Upper lobe of left lung (tissue), 6 donors: ENCODE measurements at places on chromosomes 3 and 15. TPM values are rescaled to one million over a fixed set of nuclear protein-coding genes. Genes with fewer than 3 reads are reported as not detected.

GRCh38 chr3:129552287-129553050 lies 9.5 kb downstream of the H1-8 start:
- no peaks in the 10 kb centered on the region for H3K27me3 ChIP-seq
- H3K4me1 ChIP-seq = peaks cover 34% of the 10 kb centered on the region
- H3K4me3 ChIP-seq = no peak overlapping the region
- no peak for DNase-seq
- H3K36me3 ChIP-seq = peaks cover 21% of the 10 kb centered on the region
- peak overlapping the region; percentile 18 for H3K27ac ChIP-seq

- H3K4me1 ChIP-seq = no peaks in the 10 kb centered on the region
- no peak overlapping the region for H3K4me3 ChIP-seq
- no peaks in the 10 kb centered on the region for H3K27me3 ChIP-seq
- H3K36me3 ChIP-seq = no peaks in the 10 kb centered on the region
Measured at GRCh38 chr3:18483226-18483625, 58.1 kb upstream of the SATB1 start.

DNA sequence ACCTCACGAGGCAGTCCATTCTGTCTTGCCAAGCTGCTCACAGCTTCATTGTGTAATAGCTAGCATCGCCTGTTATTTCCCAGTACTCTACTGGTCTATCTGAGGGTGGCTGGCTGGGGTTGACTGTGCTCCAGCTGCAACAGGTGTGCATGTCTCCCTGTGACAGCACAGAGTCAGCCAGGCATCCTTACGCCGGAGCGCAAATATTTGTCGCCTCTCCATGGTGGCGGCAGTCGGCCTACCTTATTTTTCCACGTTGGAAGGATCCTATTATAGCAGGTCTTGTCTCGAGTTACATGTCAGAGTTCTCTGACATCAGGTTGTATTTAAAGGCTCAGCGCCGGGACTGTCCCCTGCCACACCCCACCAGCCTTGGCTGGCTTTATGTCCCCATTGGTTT lies 307.1 kb downstream of the TLE3 start:
- no peak for DNase-seq
- no peak overlapping the region for H3K4me3 ChIP-seq
- peaks cover 4% of the 10 kb centered on the region for H3K4me1 ChIP-seq
- H3K27me3 ChIP-seq = no peaks in the 10 kb centered on the region

DNA sequence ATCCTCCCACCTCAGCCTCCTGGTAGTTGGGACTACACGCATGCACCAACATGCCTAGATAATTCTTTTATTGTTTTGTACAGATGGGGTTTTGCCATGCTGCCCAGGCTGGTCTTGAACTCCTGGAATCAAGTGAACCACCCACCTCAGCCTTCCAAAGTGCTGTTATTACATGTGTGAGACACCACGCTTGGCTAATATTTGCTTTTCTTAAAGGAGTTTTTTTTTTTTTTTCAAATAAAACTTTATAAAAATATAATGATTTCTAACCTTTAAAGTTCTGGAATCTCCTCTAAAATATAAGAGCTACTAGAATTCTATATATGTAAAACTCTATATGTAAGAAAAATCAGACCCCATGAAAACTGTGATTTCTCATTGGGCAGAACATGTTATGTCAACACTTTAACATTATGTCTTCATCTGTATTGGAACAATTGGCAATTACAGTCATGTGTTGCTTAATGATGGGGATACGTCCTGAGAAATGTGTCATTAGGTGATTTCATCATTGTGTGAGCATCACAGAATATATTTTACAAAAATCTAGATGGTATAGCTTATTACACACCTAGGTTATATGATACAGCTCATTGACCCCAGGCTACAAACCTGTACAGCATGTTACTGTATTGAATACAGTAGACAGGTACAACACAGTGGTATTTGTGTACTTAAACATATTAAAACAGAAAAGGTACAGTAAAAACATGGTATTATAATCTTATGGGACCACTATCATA lies 377.0 kb downstream of the PLCL2 start:
- H3K4me3 ChIP-seq = no peak overlapping the region
- H3K36me3 ChIP-seq = no peaks in the 10 kb centered on the region
- no peaks in the 10 kb centered on the region for H3K4me1 ChIP-seq
- no peaks in the 10 kb centered on the region for H3K27me3 ChIP-seq

GRCh38 chr15:86205096-86205495 lies 125.4 kb downstream of the AGBL1 start:
- H3K27ac ChIP-seq = no peak overlapping the region
- H3K36me3 ChIP-seq = no peaks in the 10 kb centered on the region
- H3K4me1 ChIP-seq = no peaks in the 10 kb centered on the region
- no peak for DNase-seq
- H3K27me3 ChIP-seq = no peaks in the 10 kb centered on the region

DNA sequence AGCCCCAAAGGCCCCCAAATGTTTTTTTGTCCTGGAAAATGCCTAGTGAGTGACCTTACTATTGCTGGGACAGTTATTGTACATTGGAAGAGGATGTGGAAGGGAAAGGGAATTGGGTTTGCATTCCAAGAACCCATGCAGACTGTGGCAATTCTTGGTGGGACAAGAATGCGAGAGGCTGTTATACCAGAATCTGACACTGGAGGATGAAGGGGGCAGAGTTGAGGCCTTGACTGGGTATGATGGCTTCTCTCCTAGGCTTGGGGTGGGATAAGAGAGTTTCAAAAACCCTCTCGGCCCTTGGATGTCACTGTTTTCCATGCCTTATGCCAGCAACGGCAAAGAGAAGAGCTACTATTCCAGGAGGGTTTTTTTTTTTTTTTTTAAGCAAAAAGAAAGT lies 25.3 kb downstream of the IL16 start:
- no peak overlapping the region for H3K4me3 ChIP-seq
- no peak for DNase-seq
- no peaks in the 10 kb centered on the region for H3K36me3 ChIP-seq
- H3K27ac ChIP-seq = no peak overlapping the region
- peaks cover 6% of the 10 kb centered on the region for H3K4me1 ChIP-seq

DNA sequence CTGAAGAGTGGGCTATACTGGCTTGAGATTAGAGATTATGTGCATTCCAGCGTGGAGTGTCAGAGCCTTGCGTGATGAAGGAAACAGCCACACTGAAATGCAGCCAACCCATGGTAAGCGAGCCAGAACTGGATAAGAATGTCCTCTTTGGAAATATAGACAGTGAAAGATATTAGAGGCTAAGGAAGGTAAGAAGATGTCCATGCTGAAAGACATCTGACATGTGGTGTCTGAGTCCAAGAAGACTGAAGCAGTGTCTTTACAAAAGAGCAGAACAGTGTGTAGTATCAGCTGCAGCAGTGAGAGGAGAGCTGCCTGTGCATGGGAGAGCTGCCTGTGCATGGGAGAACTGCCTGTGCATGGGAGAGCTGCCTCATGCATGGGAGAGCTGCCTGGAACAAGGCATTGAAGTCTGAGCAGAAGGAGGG lies 672.2 kb downstream of the DIPK2A start:
- no peaks in the 10 kb centered on the region for H3K4me1 ChIP-seq
- no peaks in the 10 kb centered on the region for H3K27me3 ChIP-seq
- H3K27ac ChIP-seq = no peak overlapping the region
- H3K36me3 ChIP-seq = no peaks in the 10 kb centered on the region

DNA sequence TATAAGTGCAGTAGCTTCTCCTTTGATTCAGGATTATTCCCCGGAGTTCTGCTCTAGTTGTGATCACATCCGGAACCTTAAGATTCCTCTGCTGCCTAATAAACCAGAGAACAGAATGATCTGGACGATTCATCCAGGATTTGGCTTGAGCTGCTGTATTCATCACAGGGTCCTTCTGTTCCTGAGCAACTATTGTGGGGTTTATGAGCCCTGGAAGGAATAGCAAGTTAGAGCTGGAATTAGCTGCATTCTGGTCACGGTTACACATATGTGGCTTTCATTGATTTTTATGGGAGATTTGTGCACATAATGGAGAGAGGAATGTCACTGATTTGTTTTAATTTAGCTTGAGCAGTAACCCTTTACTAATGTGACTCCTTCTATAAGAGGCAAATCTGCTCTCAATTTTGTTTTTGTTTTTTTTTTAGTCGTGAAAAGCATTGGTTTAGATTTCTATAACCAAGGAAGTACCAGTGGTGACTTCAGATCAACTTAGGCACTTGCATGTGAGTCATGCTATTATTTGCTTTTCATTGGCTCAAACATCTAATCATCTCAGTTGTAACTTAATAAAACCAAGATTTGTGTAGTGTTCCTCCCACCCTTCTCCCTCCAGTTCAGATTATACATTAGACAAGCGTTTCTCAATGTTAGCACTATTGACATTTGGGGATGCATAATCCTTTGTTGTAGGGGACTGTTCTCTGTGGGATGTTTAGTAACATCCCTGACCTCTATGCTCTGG lies 148.5 kb downstream of the OTOL1 start:
- no peaks in the 10 kb centered on the region for H3K36me3 ChIP-seq
- DNase-seq = no peak
- H3K27ac ChIP-seq = no peak overlapping the region
- H3K4me3 ChIP-seq = no peak overlapping the region

DNA sequence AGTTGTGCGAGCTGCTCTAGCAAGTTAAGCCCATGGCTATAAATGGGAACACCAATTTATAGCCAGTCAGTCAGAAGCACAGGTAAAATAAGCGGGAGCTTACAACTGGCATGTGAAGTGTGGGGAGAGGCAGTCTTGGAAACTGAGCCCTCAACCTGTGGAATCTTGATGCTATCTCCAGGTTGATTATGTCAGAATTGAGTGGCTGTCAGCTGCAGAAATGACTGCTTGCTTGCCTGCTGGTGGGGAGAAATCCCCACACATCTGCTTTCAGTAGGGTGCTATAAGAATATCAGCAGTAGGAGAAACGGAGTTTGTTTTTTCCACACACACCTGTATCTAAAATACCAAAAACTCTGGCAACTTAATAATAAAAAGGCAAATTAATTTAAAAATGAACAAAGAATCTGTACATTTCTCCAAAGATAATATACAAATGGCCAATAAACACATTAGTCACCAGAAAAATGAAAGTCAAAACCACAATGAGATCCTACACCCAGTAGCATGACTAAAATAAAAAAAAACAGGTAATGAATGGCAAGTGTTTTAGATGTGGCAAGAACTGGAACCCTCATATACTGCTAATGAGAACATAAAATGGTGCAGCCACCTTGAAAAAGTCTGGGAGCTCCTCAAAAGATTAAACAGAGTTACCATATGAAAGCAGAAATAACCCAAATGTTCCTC lies 26.0 kb upstream of the MAP4 start:
- H3K27me3 ChIP-seq = no peaks in the 10 kb centered on the region
- H3K4me1 ChIP-seq = peaks cover 15% of the 10 kb centered on the region
- DNase-seq = no peak
- H3K4me3 ChIP-seq = no peak overlapping the region
- no peak overlapping the region for H3K27ac ChIP-seq
- H3K36me3 ChIP-seq = no peaks in the 10 kb centered on the region

- H3K4me1 ChIP-seq = no peaks in the 10 kb centered on the region
- DNase-seq = no peak
- no peaks in the 10 kb centered on the region for H3K36me3 ChIP-seq
- H3K27me3 ChIP-seq = no peaks in the 10 kb centered on the region
- H3K4me3 ChIP-seq = no peak overlapping the region
Measured at GRCh38 chr3:40770061-40770460, 245.3 kb downstream of the ZNF621 start.

GRCh38 chr15:41394924-41395323 lies 7.4 kb downstream of the NDUFAF1 start:
- H3K4me1 ChIP-seq = no peaks in the 10 kb centered on the region
- H3K4me3 ChIP-seq = no peak overlapping the region
- H3K27ac ChIP-seq = no peak overlapping the region
- peaks cover 49% of the 10 kb centered on the region for H3K36me3 ChIP-seq
- no peak for DNase-seq

DNA sequence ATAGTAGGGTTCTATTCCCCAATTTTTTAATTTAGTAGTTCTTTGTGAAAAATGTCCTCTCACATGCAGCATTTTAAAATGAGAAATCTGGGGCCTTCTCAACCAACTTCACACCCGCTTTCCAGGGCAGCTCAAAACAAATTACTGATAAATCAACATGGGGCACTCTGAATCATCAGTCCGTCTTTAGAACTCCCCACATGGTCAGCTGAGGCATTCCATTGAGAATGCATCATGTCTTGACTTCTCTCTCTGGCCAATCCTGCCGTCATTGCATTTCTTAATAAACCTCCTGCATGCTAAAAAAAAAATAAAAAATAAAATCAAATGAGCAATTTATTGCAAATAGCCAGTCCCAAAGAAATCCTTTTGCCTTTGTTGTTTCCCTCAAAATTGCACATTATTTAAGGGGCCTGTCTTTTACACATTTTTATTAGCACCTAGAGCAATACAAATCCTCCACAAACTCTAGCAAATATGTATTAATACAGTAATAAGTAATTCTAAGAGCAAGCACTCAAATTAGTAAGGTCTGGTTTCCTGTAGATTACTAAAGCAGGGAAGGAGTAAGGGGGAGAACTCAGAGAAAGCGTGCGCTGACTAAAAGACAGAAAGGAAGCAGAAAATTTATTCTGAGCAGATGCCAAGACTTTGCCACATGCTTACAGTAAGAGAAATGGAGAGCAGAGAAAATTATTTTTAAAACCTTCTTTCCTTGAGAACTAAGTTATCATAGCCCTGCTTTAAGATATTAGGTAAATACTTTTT lies 175.7 kb downstream of the TNIK start:
- no peak for DNase-seq
- no peaks in the 10 kb centered on the region for H3K36me3 ChIP-seq
- no peak overlapping the region for H3K27ac ChIP-seq
- peaks cover 12% of the 10 kb centered on the region for H3K4me1 ChIP-seq

DNA sequence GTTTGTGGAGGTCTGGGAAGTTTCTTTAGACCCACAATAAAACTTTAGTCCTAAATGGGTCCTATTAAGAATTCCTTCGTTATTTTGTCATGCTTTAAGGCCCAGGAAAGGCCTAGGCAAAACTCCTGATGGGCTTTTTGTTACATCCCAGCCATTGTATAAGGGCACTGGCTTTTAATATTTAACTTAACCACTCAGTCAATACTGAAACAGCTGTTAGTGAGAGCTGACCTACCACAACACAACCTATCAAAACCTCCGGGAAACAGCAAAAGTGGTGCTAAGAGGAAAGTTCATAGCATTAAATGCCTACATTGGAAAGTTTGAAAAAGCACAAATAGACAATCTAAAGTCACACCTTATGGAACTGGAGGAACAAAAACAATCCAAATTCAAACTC lies 39.6 kb downstream of the ALCAM start:
- no peak overlapping the region for H3K27ac ChIP-seq
- no peaks in the 10 kb centered on the region for H3K36me3 ChIP-seq
- no peak overlapping the region for H3K4me3 ChIP-seq
- no peak for DNase-seq
- no peaks in the 10 kb centered on the region for H3K4me1 ChIP-seq

GRCh38 chr15:84910928-84911623 lies 26.6 kb downstream of the SLC28A1 start:
- H3K4me1 ChIP-seq = peaks cover 5% of the 10 kb centered on the region
- no peaks in the 10 kb centered on the region for H3K27me3 ChIP-seq
- peak overlapping the region; percentile 66 for H3K27ac ChIP-seq
- no peaks in the 10 kb centered on the region for H3K36me3 ChIP-seq
- no peak overlapping the region for H3K4me3 ChIP-seq
- DNase-seq = no peak

GRCh38 chr15:66999046-66999968 lies 66.1 kb upstream of the SMAD3 start:
- DNase-seq = no peak
- no peaks in the 10 kb centered on the region for H3K36me3 ChIP-seq
- no peak overlapping the region for H3K4me3 ChIP-seq
- no peaks in the 10 kb centered on the region for H3K27me3 ChIP-seq
- no peak overlapping the region for H3K27ac ChIP-seq

CTXN2 gene
- total RNA-seq = not detected

RGMA gene
- total RNA-seq = 3.1 TPM

SAMD7 gene
- not detected for total RNA-seq

CLDN16 gene
- total RNA-seq = 0.06 TPM

SMARCC1 gene
- total RNA-seq = 33.1 TPM

MKRN3 gene
- total RNA-seq = 2.1 TPM

UNC13C gene
- total RNA-seq = 0.23 TPM
